ENCODE measurements at places on chromosomes 13 and 19.

DNA sequence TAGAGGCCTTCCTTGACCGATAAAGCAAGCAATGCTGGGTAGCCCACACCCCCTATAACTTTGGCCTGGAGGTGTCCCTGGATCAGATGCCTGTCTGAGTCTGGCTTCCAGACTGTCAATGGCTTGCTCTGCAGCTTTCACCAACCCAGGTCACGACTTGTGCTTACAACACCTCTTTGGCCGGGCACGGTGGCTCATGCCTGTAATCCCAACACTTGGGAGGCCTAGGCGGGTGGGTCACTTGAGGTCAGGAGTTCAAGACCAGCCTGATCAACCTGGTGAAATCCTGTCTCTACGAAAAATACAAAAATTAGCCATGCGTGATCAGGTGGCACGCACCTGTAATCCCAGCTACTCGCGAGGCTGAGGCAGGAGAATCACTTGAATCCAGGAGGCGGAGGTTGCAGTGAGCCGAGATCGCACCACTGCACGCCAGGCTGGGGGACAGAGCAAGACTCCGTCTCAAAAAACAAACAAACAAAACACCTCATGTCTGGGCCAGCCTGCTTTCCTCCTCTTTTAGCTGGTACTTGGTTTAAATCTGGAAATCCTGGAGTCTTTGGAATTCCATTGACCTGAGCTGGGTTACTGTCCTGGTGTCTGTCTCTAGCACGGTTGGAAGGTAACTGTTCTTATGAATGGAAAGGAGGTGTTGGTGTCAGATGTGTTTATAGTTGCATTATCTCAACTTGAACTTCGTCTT lies 10.3 kb upstream of the GARRE1 start:
- no peak for DNase-seq

DNA sequence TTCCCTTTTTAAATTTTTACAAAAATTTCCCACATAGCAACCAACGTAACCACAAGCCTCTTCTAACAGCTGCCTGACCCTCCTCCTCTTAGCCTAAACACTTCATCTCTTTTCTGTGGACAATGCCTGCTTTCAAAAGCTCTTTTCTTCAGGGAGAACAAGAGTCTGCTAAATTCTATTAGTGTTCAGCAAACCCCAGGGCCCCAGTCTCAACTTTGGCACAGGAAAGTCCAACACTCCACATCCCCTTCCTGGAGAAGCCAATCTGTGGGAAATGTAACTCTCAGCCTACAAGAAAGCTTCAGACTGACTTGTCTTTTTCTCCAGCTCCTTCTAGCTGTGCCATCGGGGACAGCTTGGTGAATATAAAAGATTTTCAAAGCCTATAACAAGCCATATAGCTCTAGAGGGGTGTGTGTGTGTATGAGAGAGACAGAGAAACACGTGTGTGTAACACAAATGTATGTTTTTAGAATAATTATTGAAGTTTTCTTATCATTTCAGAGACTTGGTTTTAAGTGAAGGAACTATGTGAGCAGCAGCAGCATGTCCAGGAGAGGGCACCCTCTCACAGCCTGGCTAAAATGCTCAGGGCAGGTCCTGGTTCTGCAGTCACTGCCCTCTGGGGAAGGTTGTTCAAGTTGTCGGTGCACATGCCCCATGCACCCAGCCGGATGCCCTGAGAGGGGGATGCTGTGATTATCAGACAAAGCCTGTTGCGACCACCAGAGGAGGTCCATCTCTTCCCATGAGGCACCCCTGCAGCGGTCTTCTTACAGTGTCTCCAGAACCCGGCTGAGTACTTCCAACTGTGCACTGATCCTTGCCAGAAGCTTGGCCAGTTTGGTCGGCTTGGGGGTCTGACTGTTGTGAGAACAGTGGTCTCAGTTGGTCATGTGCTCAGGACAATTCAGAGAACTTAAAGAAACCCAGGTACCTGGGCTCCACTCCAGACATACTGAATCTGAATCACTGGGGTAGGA lies 34.4 kb downstream of the CCDC70 start:
- peak; percentile 47 for DNase-seq

DNA sequence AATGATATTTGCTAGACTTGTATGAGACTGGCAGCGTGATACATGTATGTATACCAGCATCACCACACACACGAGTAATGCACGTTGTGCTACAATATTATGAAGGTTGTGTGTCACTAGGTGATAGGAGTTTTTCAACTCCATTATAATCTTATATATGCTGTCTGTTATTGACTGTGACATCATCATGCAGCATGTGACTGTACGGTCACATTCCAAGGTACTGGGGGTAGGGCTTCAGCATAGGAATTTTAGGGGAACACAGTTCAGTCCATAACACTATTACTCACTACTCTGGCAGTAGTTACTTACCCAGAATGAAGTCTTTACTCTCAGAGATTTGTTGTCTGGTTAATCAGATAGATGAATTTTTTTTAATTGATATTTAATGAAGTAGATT lies 91.1 kb downstream of the CDK8 start:
- DNase-seq, result no peak

GRCh38 chr13:29564373-29564772 lies 31.1 kb downstream of the SLC7A1 start:
- DNase-seq, result no peak

DNA sequence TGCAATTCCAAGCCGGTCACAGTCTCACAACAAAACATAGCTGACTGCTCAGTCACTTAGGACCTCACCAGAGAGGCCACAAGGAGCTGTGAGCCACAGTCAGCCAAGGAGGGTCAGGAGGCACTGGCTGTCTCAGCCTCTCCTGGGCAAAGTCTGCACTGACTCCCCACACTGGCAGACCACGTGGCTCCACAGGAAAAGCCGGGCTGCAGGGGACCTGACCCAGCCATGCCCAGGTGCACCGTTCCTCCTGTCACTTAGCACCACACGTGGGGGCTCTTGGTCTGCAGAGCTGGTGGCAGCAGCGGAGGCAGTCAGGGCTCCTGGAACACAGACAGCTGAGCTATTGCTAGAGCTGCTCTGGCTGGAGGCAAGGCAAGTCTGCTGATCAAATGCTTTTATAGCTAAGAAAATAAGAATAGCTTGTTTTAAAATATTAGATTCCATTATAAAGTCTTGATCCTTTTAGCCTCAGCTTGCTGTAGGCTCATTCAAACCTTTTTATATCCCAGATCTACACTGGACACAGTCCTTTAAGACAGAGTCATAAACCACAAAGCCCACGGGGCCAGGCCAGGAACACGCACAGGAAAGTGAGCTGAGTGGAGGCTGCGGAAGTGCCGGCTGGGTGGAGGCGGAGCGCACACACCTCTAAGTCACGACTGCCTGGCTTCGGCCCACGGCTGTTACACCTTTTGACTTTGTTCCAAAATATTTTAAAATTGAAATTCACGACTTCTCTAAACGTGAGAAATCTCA lies 744.1 kb downstream of the UQCRFS1 start:
- DNase-seq, result peak; percentile 33

GRCh38 chr13:32471187-32471922 lies 43.4 kb upstream of the N4BP2L1 start:
- no peak for DNase-seq

DNA sequence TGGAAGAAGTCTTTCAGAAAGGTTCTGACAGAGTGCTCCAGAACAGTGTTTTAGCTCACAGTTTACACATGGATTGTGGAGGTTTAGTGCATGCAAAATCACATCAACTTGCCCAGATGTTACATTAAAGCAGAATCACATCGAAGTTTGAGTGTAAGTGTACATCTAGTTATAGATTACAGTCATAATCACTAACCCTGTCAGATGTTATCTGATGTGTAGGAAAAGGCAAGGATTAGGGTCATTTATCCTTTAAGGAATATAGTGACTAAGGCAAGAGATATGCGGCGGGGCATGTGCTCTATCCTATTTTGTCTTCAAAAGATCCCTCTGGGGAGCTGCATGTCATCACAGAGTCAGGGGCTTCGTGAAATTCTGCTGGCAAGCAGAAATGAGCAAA lies 66.9 kb downstream of the CYSLTR2 start:
- no peak for DNase-seq
